ENCODE measurements at places on chromosomes 6 and 20.

- DNase-seq: no peak
These were observed 4.2 kb upstream of the MAPK13 start for GRCh38 chr6:36126121-36126520.

- no peak for DNase-seq
These were observed 84.5 kb upstream of the LRFN2 start for GRCh38 chr6:40671694-40672050.

- no peak for DNase-seq
These were observed 395.1 kb downstream of the EPM2A start for GRCh38 chr6:145340256-145340655.

DNA sequence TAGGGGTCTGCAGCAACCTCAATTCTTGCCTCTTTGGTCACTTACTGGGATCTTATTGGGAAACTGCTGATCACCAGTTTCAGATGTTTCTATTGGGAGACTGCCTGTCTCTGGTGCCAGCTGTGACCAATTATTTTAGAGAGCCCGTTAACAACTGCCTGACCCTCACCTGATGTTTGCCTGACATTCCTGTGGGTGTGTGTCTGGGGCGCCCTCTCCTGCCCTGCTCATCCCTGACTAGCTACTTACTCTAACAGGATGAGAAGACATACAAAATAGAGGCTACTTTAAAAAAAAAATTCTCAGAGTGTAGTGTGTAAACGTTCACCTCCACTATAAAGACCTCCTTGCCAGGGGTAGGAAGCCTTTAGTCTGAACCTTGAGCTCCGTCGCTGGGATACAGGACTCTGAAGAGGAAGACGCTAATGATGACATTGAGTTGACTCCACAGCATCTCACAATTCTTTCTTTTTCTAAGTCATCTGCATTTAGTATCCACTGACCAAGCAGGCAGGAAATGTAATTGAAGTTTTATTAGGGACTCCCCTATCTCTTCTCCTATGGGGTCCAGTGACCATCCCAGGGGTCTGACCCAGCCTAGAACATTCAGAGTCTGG, 54.6 kb upstream of the DDR1 start:
- no peak for DNase-seq

DNA sequence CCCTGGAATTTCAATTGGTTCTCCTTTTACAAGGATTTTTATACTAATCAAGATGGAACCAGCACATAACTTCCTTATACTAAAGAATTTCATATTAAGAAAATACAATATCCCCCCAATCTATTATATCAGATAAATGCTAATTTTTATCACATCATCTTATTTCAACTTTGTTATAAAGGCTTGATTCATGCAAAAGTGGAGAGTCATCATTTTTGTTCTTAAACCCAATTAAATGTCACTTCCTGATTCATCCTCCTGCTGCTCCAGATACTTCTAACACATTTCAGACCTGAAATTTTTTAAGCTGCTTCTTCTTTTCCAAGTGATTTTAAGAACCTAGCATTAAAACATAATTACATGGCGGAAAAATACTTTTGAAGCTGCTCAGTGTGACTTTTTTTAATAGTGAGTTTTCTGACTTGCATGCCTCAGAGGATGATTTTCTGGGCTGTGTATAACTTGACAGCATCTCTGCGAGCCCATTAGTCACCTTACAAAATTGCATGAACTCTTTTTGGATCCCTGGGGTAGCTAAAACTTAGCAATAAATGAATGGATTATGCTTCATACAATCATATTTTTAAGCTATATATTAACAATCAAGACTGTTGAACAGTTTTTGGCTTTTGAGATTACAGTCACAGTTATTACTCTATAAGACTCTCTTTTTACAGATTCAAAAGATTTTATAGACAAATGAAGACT, 134.1 kb downstream of the ELOVL4 start:
- DNase-seq: peak; percentile 10

DNA sequence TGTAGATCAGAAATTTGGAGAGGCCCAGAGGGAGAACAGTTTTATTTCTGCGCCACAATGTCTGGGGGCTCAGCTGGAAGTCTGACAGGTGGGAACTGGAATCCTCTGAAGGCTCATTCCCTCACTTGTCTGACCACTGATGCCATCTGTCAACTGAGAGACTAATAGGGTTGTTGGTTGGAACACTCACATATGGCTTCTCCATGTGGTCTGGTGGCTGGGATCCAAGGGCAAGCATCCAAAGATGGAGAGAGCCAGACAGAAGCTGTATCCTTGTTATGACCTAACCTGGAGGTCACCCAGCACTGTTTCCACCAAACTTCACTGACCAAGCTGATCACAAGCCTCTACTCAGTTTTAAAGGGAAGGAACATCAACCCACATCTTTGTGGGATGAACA, 117.9 kb upstream of the AKAP12 start:
- no peak for DNase-seq

DNA sequence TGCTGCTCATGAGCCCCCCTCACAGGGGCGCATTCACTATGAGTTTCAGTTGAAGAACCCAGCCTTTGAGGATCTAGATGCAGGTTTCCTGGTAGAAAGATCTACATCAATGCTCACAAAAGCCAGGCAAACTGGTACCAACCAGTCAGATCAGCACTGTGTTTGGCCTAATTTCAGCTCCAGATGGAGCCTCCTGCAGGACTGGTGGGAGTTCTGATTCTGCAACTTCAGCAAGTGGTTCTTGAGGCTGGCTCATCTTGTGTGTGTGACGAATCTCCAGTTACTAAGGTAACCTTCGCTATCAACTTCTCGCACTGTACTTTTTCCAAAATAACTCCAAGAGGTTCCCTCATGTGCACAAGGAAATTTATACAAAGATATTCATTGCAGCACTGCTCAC, 118.8 kb downstream of the ZMYND8 start:
- DNase-seq: no peak

DNA sequence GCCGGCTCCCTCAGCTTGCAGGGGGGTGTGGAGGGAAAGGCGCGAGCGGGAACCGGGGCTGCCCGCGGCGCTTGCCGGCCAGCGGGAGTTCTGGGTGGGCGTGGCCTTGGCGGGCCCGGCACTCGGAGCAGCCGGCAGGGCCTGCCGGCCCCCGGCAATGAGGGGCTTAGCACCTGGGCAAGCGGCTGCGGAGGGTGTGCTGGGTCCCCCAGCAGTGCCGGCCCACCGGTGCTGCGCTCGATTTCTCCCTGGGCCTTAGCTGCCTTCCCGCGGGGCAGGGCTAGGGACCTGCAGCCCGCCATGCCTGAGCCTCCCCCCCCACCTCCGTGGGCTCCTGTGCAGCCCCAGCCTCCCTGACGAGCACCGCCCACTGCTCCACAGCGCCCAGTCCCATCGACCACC, 514.5 kb upstream of the GJE1 start:
- DNase-seq: no peak

- DNase-seq: peak; percentile 95
These were observed 113.5 kb upstream of the BTN3A2 start for GRCh38 chr6:26251354-26252076.

- DNase-seq: no peak
These were observed 635 bp upstream of the ELOVL2 start for GRCh38 chr6:11044712-11045167.

DNA sequence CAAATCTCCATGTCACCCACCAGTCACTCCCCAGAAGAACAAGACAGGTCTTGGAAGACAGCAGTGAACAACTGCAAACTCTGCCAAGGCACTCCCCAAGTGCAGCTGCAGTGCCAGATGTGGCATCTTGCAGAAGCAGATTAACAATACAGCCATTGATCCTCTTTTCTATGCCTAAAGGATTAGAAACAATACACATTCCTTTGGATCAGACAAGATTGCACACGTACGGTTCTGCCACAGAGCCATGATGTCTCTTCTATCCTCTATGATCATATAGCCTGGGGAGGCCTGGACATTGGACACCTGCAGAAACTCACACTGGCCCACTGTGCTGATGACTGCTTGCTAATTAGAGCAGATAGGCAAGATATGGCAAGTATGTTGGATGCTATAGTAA, 155.9 kb downstream of the MYLK4 start:
- DNase-seq: no peak

DNA sequence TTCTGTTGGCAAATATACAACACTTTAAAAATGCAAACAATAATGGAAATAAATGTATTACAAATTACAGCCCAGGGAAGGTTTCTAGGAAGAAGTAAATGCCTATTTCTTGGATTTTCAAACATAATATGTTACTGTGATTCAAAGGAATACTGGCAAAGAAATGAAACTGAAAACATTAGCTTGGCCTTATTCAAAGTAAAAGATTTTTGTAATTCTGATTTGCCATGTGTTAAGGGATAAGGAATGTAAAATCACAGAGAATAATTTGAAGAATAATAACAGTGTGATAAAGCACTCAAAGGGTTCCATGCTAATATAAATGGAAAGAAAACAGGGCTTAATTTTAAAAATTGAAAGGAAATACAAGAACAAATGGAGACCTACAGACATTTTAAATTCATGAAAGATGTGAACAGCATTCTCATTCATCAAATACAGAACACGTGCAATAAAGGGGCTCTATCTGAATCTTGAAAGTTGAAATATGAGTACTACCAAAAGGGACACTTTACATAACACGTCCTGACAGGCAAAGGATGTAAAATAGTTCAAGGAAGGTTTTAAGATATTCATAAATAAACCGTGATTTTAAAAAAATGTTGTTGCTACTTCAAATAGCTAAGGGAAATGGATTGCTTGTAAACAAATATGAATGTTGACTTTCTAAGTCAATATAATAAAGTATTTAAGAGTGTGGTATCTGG, 138.1 kb downstream of the RFPL4B start:
- DNase-seq: no peak

DNA sequence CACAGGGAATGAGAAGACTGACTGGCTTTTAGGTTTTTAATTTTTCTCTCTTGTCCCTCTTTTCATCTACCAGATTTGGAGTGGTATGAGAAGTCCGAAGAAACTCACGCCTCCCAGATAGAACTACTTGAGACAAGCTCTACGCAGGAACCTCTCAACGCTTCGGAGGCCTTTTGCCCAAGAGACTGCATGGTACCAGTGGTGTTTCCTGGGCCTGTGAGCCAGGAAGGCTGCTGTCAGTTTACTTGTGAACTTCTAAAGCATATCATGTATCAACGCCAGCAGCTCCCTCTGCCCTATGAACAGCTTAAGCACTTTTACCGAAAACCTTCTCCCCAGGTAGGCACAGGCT, 644 bp downstream of the MAD2L1BP start:
- DNase-seq: no peak

GRCh38 chr20:15333170-15333569, 995.8 kb upstream of the FLRT3 start:
- no peak for DNase-seq

DNA sequence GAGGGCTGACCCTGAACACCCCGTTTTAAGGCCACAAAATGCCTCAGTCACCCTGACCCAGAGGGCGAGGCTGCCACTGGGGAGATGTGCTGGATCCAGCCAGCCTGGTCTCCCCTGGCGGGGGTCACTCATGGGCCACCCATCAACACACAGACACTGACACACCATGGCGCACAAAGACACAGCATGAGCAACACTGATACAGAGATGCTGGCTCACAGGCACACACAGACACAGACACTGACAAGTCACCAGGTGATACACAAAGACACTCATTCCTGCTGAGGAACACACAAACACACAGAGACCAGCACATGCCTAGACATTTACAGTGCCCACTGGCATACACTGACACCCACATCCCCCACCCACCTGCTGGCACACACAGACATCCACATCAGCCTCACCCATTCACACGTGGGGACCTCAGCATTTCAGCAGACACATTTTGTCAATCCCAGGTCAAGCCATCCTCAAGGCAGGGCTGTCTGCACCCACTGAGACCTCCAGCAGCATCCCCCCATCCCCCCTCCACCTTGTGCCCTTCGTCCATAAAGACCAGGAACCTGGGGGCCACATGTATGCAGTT, 63.4 kb downstream of the MDGA1 start:
- DNase-seq: no peak

GRCh38 chr6:80789912-80790570, 683.6 kb downstream of the BCKDHB start:
- peak; percentile 80 for DNase-seq

DNA sequence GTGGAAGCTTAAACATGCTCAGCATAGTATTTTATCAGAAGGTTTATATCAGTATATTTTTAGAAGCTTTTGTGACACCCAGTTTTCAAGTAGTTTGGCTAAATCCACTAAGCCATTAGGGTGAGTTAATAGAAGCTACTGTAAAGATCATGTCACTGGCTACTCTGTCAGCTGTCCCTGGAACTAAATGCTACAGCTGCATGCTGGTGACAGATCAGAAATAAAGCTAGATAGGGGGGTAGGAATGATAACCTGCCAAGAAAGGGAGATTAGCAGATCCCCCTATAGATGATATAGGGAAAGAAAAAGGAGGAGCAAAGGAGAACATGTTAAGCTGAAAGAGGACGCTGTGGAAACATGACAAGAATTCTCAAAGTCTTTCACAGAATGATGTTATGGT, 363.2 kb downstream of the QKI start:
- DNase-seq: no peak

DNA sequence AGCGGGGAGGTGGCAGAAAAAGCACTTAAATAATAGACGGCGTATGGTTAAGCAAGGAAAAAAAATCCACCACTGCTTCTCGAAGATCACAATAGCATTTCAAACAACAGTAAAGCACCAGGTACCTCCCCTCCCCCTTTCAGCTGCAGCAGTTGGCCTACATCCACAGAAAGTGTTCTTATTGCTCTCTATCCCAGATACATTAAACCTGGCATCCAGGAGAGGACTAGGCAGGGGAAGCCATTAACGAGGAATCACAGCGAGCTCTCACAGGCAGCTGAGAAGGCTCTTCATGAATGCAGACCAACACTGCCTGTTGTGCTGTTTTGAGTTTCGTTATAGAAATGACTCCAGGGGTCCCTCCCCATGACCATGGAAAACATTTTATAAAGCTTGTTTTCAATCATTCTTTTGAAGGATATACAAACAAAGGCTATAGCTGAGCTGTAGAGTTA, 11.8 kb downstream of the FYN start:
- no peak for DNase-seq

- DNase-seq: no peak
These were observed 179.4 kb upstream of the TAB2 start for GRCh38 chr6:149138089-149138488.

GRCh38 chr6:87279196-87279595, 43.2 kb upstream of the SMIM8 start:
- no peak for DNase-seq

GRCh38 chr6:129115471-129115870, 232.5 kb downstream of the LAMA2 start:
- DNase-seq: no peak

GRCh38 chr20:19347943-19348456, 135.6 kb downstream of the SLC24A3 start:
- no peak for DNase-seq

DNA sequence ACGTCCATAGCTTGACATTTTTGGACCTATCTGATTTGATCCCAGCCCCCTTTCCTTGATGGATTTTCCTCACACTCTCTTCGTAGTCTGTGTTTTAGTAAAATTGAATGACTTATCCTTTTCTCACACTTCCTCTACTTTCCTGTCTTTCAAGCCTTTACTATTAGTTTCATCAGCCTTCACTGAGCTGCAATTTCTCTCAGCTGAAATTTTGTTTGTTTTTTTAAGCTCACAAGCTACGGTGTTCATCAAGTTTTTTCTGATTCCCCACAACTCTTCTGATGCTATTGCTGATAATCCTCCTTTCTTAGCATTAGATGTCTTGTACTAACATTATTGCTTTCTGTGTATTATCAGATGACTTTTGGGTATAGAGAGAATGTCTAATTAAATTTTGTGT, 263.7 kb downstream of the TBX18 start:
- no peak for DNase-seq

Measured in fibroblast of skin of right quadriceps (primary cell).